ENCODE measurements at places on chromosomes 3 and 15. TPM values are rescaled to one million over a fixed set of nuclear protein-coding genes. Genes with fewer than 3 reads are reported as not detected.

DNA sequence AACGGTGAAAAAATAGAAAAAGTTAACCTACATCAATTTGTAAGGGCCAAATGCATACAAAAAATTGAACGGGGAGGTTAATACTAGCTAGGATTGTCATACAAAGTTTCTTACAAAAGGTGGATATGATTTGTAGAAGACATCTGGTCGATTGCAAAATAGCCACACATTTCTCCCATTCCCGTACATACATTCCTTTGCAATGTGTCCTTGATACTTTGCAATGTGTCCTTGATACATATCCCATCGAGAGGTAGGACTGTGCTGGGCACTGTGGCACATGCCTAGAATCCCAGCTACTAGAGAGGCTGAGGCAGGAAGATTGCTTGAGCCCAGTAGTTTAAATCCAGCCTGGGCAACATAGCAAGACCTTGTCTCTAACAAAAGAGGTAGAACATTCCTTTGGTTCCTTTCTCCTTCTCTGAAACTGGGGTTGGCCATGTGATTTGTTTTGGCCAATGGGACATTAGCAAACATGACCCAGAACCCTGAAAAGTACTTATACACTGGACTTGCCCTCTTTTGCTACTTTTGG is 9.5 kb downstream of the TTBK2 start:
- no peak for DNase-seq

DNA sequence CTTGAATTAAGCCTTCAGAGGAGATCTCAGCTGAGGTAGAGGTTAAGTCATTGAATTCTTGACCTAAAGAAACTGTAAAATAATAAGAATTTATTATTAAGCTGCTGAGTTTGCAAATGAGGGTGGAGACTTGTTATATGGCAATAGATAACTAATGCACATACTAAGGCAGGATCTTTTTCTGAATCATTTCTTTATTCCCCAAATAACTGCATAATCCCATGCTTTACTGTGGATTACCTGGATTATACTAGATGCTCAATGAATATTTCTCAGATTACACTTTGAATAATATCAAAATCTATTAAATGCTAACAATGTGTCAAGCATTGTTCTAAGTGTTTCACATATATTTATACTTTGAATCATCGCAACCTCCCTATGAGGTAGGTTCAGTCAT is 532.5 kb downstream of the NAALADL2 start:
- no peak for DNase-seq

DNA sequence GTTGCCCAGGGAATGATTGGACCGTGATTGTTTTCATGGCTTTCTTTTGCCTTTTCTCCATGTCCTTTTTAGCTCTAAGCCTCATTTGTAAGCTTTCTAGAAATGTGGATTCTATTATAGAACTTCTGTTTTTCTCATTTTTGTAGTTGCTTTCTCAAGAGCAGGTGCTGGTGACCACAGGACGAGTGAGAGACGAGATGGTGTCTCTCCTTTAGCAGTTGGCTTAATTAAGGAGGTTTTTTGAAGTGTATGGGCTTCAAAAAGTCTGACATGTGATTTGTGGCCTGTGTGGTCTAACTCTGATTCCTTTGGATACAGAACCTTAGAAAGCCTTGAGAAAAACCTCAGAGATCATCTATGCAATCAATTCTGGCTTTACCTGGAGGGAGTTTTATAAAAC is 292.8 kb downstream of the LPP start:
- no peak for DNase-seq

DNA sequence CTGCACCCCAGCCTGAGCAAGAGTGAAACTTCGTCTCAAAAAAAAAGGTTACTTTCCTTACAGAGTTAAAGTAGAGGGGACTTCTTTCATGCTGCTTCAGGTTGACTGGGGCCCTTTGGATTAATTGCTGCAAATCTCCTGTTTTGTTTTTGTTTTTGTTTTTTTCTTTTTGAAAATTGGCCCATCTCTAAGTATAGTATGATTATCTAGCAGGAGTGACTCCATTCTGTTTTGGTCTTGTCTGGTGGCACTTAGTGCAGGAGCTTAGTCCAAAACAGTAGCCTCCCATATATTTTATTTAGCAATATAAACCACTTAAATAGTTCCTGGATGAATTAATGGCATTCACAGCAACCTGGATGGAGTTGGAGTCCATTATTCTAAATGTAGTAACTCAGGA is 113.0 kb downstream of the RPL22L1 start:
- DNase-seq = no peak

DNA sequence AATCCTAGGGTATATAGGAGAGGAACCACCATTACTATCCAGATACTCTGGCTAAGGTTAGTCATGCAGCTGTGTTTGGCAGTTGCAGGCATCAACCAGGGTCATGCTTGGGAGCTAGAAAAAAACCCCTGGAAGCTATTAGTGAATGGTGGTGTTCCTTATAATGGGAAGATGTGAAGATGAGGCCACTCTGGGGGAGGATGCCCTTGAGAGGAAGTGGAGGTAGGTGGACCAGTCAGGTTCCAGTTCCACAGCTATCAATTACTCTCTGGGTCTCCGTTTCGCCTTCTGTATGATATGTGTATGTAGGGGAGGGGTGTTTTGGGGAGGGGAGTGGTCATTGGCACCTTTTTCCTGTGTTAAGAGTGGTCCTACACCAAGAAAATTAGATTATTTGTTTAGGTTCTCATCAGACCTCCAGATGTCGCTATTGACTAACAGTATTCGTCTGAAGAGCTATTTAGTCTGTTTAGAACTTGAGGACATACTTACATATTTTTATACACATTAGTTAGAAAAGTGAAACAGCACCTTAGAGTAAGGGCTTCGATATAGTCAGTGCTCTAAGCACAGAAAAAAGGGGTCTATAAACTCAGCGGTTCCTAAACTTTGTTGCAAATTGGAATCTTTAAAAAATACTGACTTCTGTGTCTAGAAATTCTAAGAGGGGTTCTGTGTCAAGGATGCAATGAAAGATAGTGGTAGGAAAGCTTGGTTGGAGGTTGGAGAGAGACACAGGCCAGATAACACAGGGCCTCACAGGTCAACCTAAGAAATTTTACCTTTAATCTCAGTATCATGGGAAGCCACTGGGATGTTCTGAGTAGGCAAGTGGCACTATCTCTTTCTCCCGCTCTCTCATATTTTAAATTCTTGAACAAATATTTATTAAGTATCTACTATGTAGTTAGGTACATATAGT is 9.1 kb upstream of the HPS3 start:
- no peak for DNase-seq

DNA sequence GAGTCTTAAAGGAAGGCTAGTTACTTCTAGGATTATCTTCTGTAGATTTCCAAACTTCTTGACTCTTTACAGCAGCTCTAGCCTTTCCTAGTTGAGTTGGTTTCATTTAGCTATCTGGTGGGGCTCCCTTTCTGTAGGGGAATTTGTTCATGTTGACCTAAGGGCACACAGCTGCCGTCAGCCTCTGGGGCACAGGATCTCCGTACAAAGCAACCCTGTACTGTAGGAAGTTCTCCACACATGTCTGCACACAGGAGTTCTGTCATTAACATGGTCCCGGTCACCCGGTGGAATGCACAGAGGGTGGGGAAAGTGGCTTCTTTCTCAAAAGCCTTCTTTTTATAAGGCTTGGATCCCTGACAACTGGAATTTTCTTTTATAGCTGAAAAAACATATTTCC is 88.7 kb upstream of the TNIK start:
- DNase-seq = no peak

GRCh38 chr15:59443341-59444072 is 5.5 kb downstream of the FAM81A start:
- DNase-seq = no peak

DNA sequence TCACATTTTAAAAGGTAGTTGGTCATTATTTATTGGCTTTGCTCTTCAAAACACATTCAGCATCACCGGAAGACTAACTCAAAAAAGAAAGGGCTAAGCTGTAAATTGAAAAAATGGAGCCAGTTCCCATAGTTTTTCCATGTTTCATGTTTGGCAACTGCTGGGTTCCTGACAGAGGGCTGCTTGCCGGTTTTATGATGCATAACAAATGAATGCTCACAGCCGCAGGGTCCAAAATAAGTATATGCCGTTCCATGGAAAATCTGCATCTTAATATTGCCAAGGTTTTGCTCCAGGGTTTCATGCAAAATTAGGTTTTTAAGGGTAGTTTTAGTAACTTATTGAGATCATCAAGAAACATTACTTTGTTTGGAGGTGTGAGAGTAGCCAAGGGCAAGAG is 15.8 kb downstream of the SLC12A1 start:
- DNase-seq = no peak

- no peak for DNase-seq
Observed at GRCh38 chr3:161498259-161498921, 1.8 kb downstream of the OTOL1 start.

GRCh38 chr3:150786791-150787190 is 23.8 kb upstream of the SIAH2 start:
- no peak for DNase-seq

- DNase-seq = no peak
Observed at GRCh38 chr3:9214599-9214998, 34.8 kb downstream of the SRGAP3 start.

DNA sequence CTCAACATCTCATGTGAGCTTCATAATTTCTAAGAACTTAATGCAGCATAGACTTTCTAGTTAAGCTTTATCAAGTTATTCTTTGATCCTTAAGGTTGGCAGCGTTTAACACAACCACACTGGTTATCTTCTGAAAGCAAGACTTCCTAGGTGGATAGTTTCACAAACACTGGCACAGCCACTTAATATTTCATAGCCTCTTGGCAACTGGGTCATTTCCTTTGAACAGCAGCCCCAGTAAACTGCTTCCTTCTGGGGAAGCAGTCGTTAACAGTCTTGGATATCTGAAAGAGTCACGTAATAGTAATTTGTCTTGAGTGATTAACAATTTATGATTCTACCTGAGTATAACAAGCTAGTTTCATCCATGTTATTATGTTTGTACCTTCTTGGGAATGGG is 45.9 kb upstream of the ABHD10 start:
- DNase-seq = no peak

DNA sequence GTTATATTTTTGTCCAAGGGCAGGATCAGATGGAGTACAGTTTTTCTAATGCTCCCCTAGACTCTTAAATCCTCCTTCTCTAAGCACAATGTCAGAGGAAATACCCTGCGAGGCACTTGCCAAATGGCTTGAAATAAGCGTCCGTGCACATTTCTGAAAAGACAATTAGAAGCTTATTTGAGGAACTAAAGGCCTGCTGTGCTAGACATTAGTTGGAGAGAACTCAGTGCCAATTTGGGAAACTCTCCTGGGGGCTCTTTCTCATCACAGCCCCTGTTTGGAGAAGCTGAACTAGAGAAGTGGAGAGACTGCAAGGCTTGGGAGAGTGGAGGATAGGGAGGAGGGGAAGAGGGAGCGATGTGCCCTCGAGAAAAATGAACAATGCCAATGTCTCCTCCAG is 247.6 kb upstream of the C2CD4B start:
- no peak for DNase-seq

DNA sequence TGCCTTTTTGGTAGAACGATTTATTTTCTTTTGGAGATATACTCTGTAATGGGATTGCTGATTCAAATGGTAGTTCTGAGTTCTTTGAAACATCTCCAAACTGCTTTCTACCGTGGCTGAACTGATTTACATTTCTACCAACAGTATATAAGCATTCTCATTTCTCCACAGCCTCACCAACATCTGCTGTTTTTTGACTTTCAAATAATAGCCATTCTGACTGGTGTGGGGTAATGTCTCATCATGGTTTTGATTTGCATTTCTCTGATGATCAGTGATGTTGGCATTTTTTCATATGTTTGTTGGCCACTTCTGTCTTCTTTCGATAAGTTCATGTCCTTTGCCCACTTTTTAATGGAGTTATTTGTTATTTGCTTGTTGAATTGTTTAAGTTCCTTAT is 154.0 kb downstream of the ABHD5 start:
- DNase-seq = no peak

DNA sequence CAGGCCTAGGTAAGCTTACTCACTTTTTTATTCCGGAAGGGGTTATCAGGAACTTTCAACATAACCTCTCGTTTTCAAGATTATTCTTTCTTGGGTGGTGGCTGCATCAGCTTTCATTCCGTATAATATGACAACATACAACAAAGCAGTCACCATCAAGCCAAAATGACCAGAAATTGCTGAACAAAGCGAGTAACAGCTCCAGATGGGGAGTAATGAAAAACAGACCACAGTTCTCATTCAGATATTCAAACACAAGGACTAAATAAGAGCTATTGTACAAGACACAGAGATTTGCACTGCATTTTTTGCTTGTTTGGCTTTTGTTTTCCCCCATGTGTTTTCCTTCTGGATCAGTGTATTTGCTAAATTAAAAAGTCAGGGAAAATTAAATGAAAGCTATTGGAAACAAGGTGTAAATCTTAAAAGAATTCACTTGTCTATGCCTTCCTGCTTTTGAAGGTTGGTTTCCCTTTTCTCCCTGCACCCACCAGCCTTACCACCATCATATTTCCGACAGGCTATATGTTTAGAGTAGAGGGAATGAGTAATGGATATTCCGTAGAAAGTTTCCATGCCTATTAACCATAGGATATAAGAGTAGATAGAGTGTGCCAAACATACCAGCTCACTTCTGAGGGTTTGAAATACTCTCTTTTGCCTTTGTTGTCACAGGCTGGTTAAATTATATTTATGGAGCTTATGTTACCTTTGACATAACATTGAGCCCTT is 213.6 kb downstream of the RBMS3 start:
- no peak for DNase-seq

DNA sequence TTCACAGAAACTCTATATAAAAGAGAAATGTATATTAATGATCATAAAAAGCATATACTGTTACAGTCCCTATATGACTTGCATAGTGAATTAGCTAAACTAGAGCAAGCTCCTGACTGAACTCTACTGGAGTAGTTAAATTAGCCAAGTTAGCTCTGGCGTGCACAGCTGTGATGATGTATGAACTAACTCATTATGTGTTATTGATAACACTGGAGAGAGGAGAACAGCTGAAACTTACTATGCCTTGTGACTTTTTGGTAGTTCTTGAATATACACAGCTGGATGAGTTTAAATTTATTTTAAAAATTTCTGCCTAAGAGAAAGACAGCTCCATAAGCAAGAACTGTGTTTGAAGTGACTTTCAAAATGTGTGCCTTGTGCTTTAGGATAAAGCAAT is 8.1 kb downstream of the TIPARP start:
- no peak for DNase-seq

- DNase-seq = no peak
Observed at GRCh38 chr15:39409876-39410530, 170.9 kb upstream of the THBS1 start.

GRCh38 chr15:52466134-52466701 is 62.5 kb downstream of the MYO5A start:
- no peak for DNase-seq

- DNase-seq = no peak
Observed at GRCh38 chr15:62749036-62749815, 293.3 kb upstream of the TPM1 start.

The GOLGA6L7 gene
- total RNA-seq = not detected

The FRMD5 gene
- total RNA-seq = 12.6 TPM

The ITIH4 gene
- total RNA-seq = 0.78 TPM

The TUSC7 gene
- total RNA-seq = not detected

The ZNF660 gene
- total RNA-seq = 11.7 TPM

The TMEM115 gene
- 25.4 TPM for total RNA-seq

The SIDT1 gene
- not detected for total RNA-seq

The CAND2 gene
- 8.7 TPM for total RNA-seq

All from H1 (cell line).